ENCODE measurements at places on chromosomes 16 and 17.

DNA sequence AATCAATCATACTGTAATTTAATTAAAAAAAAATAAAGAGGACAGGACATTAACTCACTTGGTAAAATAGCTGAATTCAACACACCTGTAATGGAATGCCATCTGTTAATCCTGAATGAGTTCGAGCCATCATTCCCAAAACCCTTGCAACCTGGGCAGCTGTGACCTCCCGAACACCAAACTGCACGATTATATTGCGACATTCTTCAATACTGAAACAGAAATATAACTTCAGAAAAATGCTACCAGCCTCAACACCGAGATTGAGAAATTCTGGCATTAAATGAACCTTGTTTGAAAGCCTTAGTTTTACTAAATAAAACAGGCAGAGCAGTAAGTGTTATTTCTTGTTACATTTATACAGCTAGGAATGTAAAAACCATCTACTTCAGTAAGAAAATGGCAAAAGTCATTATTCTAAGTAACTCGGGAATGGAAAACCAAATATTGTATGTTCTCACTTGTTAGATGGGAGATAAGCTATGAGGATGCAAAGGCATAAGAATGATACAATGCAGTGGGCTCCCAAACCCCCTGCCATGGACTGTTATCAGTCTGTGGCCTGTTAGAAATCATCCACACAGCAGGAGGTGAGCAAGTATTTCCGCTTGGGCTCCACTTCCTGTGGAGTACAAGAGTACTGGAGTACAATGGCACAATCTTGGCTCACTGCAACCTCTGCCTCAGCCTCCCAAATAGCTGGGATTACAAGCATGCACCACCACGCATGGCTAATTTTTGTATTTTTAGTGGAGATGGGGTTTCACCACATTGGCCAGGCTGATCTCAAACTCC, 46.5 kb downstream of the CNOT1 start:
- no peak for ATAC-seq

- no peak for ATAC-seq
Observed at GRCh38 chr17:46143827-46144236, 49.4 kb downstream of the KANSL1 start.

DNA sequence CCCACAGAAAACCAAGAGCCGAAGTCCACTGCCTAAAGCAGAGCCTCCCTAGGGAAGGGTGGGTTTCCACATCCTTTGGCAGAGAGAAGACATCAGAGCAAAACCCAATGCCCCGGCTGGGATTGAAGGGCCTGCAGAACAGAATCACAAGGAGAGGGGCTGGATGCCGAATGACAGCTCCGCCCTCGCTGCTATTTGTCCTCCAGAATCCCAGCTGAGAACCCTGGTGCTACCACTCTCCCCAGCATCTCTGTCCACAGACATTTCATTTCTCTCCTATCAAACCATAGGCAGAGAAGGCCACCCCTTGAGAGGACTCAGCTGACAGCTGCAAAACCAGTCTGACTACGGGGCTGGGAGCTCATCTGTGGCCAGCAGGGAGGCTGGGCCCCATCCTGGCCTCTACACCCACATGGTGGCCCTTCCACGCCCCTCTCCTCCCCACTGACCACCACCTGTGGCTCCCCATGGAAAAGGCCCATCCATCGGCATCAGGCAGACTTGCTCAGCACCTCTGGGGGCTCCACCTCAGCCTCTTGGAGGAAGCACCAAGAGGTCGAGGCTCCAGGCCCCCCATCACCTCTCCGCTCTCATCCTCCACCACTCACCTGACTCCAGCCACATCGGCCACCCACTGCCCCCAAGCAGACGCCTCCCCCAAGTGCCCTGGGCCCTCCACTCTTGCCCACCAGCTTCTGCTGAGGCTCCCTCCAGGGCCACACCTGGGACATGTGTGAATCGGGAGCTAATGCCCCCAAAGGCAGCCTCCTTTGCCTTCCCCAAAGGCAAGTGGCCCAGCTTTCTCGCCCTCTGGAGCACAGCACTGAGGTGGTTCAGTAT, 288.5 kb downstream of the C16orf95 start:
- ATAC-seq: no peak

DNA sequence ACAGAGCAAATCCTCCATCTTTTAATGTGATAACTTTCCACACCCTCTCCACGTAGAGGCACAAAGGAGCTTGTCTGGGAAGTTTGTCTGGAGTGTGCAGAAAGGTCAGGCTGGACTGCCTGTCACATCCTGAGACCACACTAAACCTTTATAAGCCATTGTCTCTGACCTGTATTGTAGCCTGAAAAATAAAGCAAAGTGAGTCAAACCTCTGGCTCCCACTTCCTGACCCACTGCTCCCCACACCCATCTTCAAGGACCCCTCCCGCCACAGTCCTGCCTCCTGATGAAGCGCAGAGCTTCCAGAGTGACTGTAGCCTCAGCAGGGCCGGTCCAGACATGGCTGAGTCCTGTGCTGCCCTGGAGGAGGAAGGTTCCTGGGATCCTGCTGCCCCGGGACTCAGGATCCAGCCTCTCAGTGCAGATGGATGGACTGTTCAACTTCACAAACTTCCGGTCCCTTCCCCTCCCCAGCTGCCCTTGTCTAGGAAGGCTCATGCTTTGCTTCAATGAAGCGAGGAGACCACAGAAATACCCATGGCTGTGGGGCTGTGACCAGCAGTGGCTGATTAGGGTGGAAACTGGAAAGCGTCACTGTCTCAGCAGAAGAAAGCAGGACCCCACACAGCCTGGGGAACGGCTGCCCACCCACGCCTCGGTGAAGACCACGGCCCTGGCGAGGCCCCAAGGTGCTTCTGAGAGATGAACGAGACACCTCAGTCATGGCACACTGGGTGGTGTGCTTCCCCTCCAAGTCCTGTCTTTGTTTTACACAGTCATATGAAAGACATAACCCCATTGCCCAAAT, 30.9 kb upstream of the CLEC18B start:
- ATAC-seq: no peak

GRCh38 chr17:40168262-40168832, 8.9 kb upstream of the RAPGEFL1 start:
- ATAC-seq: peak; percentile 89

DNA sequence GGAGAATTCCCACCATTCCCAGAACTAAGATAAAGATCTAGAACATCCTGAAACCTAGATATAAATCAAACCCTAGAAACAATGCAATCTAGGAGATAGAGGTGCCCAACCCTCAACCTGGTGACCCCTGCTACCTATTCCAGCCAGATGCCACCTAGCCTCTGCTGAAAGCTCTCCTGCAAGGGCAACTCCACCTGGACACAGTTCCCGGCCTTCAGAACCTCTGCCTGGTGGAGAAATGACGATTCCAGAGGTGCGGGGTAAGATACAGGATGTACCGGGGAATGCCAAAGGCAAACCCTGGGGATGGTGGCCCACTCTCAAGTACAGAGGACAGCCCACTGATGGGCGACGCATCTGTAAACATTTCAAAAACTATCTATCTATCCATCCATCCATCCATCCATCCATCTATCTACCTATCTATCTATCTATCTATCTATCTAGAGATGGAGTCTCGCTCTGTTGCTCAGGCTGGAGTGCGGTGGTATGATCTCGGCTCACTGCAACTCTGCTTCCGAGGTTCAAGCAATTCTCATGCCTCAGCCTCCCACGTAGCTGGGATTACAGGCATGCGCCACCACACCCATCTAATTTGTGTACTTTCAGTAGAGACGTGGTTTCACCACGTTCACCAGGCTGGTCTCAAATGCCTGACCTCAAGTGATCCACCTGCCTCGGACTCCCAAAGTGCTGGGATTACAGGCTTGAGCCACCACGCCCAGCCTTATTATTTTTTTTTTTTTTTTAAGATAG, 19.0 kb downstream of the MEAK7 start:
- no peak for ATAC-seq
